Activated T-cell treated with anti-CD3 and anti-CD28 coated beads for 48 hours (primary cell): ENCODE measurements at places on chromosomes 3 and 15.
A peak's percentile ranks its signal among the peaks of the same experiment; 100 is the strongest.

DNA sequence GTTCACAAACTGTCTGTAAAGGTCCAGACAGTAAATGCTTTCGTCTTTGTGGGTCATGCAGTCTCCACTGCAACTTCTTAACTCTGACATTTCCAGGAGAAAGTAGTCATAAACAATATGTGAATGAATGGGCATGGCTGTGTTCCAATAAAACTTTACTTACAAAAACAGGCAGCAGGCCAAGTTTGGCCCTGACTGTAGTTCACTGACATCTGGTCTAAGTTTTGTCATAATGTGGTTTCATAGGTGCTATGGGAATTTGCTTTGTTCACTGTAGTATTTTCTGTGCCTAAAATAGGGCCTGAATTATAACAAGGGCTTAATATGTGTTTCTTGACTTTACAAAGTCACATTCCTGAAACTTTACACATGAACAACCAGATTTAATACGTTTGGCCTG, 186.0 kb upstream of the KBTBD8 start:
- no peak for DNase-seq

GRCh38 chr3:30311781-30312180, 294.6 kb upstream of the TGFBR2 start:
- no peak for DNase-seq

GRCh38 chr3:194045289-194045688, 90.7 kb upstream of the HES1 start:
- DNase-seq, result no peak

DNA sequence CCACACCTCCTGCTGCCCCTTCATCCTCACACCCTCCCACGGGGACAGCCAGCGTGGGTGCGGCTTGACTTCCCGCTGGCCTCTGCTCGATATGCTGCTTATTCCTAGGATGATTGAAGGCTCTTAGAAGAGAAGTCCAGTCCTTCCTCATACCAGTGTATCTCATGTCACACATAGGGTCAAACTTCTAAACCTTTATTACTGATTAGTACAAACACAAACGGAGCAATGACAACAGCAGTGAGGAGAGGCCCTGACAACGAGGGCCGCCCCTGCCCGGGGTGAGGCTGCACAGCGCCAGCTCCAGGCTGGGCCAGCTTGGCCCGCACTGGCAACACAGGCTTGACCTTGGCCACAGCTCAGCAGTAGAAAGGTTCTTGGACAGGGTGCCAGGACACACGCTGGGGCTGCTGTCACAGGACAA, 3.7 kb downstream of the CIB1 start:
- no peak for DNase-seq

DNA sequence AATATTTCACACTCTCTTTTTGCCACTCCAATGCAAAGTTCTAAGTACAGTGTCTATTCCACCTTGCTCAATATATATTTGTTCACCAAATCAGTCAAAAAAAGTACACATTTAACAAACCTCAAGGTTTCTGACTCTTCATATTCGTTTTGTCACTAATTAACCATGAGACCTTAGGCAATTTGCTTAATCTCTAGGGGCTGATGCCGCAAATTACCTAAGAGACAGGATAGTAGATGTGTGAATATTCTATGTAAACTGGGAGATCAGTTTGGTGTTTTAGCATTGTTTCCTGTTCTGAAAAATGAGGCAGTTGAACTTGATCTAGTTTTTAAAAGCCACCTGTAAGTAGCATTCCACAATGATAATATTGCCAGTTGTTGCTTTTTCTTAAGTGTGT, 182.5 kb upstream of the KCNH8 start:
- DNase-seq, result no peak

DNA sequence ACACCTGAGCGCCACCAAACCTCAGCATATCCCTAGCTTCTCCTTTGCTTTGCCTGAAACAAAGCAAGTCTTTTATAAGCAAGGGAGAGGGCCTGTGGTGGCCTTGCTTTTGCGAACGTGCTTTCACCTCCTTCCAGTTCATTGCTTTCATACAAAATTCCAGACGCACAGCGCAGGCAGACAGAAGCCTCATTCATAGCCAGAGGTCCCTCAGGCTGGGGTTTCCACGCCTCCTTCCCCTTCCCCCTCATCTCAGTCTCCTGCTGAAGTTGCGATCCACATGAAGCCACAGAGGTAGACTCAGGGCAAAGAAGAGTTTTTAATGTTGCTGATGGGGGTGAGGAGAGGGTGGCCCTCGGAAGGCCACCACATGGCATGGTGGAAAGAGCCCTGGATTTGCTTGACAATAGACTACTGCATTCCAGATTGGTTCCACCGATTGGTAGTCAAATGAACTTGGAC, 59.4 kb upstream of the FLNB start:
- no peak for DNase-seq

GRCh38 chr3:248864-249520, 52.4 kb downstream of the CHL1 start:
- no peak for DNase-seq

GRCh38 chr3:164752812-164753211, 325.5 kb downstream of the SI start:
- DNase-seq, result no peak

DNA sequence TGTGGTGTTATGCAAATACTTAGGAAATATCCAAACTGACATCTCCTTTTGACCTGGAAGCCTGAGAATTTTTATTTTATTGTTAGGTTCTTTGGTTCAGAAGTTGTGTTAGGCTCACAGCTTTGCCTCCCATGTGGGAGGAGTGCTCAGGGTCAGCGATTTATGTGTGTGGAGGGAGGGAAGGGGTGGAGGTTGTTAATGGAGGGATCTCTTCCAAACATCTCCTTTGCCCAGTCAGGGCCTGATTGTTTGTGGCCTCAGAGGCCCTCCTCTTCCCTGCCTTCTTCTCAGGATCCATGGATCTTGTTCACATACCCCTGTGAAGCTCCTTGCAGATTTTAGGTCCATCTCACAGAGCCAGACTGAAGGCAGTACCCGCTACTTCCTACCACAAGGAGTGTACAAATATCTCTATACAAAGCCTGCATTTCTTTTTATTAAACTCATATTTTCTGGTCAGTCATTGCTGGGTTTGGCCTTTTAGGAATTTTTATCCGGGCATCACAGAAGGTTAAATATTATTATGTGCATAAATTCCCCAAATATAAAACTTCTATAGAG, 40.3 kb downstream of the BBX start:
- DNase-seq, result no peak

GRCh38 chr3:129398803-129399144, 29.7 kb downstream of the EFCAB12 start:
- DNase-seq, result no peak

- no peak for DNase-seq
Measured at GRCh38 chr3:153051427-153052095, 110.5 kb upstream of the RAP2B start.

DNA sequence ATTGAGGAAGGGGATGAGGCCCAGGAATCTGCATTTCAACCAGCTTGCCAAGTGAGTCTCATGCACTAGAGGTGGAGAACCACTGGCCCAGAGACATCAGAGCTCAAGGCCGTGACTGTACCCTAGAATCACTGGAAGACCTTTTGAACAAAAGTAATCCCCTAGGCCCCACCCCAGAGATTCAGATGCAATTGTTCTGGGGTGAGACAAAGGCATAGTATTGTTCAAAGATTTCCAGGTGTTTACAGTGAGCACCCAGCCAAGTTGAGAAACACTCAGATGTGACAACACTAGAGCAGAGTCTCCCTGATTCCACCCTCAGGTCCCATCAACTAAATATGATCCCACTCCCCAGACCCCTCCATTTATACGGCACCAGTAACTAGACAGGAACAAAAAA, 290.3 kb upstream of the TLE3 start:
- no peak for DNase-seq

GRCh38 chr3:186362988-186363387, 954 bp upstream of the DGKG start:
- no peak for DNase-seq

DNA sequence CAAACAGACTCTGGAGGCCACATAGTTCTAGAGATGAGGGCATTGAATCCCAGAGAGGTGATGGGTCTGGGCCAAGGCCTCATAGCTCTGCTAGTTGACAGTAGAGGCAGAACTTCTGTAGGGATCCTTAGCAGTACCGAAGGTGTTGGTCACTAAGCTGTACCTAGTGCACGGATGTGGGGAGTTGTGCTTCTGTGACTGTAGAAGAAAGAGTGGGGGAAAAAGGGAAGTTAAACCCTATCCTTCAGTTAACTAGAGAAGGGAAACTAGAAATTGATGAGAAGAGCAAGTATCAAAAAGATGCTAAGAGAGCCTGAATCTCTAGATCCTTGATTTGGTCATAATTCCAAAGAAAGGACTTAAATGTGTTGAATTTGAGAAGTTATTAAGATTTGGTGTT, 186.7 kb downstream of the NFKBIZ start:
- no peak for DNase-seq

DNA sequence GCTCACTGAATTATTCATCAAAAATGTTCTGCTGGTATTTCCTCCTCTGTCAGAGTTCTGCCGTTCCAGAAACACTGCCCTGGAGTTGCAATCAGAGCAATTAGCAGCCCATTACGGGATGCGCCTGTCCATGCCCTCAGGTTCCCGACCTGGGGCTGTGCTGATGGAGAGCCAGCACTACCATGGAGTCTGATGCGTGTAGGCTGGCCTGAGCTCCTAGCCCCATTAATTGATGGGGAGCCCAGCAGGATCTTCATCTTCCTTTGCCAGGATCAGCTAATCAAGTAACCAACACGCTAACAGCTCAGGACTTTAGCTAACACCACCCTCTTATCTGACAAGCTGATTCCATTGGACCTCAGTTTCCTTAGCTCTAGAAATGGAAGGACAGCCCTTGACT, 164.2 kb downstream of the ABHD5 start:
- DNase-seq, result no peak

DNA sequence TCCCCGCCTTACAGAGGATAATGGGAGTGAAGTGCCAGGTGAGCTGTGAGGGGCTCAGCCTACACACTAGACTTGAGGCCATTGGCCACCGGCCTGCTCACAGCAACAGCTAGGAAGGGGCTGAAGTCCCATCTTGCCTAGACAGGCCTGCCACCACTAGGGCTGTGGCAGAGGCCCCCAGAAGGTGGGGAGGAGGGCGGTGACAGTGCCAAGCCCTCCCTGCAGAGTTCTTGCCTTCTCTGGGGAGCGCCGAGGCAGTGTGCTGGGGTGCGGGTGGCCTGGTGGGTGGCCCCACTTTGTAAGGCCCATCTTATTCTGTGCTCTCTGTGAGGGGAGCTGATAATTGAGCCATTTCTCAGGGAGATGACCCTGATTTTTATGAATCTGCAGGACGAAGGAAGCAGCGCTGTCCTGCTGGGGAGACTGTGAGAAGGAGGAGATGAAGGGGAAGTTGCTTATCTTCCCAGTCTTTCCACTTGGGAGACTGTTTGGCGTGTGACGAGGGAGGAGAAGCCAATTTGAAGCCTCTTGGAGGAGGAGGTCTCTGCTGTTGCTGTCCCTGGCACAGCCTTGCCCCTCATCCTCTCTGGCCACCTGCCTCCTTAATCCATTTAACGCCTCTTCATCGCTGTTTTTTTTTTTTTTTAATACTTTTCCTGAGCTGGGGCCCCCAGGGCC, 104.3 kb downstream of the LINGO1 start:
- DNase-seq, result no peak

- DNase-seq, result peak; percentile 18
Measured at GRCh38 chr3:179558742-179559364, 3.9 kb upstream of the ACTL6A start.

DNA sequence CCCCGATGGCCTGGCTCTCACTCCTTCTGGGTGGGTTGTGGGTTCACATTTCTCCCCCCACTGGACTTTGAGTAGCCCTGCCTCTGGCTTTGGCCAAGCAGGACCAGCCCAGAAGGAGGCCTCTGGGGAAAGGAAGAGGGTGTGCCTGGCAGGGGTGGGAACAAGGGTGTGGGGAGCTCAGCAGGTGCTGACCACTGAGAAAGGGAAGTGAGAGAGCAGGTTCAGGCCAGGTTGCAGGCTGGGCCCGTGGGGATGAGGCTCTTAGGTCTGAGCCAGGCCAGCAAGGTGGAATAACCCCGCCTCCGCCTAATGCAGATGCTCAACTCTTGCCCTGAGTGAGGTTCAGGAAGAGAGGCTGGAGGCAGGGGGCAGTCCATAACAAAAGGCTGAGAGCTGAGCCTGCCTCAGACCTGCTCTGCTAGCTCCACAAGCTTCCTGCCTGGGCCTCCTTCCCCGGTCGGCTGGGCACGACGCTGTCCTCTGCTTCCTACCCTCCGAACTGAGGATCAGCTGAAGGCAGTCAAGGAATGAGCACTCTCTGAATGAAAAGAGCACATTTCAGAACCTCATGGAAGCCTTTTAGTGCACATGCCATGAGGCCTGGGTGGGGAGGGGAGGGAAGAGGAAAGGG, 82.7 kb downstream of the TLE3 start:
- no peak for DNase-seq

GRCh38 chr3:100256731-100257151, 4.1 kb upstream of the TBC1D23 start:
- no peak for DNase-seq

GRCh38 chr3:188974856-188975599, 196.7 kb upstream of the TPRG1 start:
- no peak for DNase-seq
